G401 (cell line): ENCODE measurements at places on chromosomes 3 and 15. TPM values are rescaled to one million over a fixed set of nuclear protein-coding genes. Genes with fewer than 3 reads are reported as not detected.

DNA sequence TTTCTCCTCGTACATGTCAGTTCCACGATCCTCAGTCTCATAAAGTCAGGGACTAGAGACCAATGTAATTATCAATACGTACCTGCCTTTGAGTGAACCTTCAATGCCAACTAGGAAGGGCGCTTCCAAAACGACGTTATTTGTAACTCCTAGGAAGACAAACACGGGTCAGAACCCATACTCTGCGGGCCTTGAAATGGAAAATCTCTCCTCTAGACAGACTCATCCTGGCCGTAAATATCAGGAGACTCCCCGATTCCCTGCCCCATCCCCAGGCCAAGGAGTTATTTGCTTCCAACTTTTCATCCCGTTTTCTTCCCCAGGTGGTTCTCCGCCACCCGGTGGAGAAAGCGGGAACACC, 578 bp downstream of the OIP5 start:
- peak; percentile 67 for DNase-seq

DNA sequence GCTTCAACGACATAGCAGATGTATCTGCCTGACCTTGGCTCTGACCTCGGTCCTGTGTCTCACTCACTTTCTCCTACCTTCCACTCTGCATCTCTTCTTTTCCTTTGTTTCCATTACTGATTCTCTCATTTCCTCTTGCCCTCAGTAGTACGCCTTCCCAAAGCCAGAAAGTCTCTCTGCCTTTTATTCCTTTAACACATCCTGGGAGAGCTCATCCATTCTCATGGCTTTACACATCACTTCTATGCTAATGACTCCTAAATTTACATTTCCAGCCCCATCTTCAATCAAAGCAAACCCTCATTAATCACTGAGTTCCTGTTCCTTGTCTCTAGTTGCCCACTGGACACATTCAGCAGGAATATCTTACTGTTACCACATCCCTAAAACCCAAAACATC, 938.6 kb downstream of the NTRK3 start:
- no peak for DNase-seq

- DNase-seq, result peak; percentile 15
Measured at GRCh38 chr15:73781038-73781925, 28.1 kb upstream of the INSYN1 start.

- DNase-seq, result no peak
Measured at GRCh38 chr3:165133188-165133899, 55.0 kb upstream of the SI start.

PLIN1 gene
- 0.07 TPM in 1 of 2 replicates, not detected in the other for total RNA-seq

TMCO5A gene
- not detected in 2 replicates for total RNA-seq

RLBP1 gene
- total RNA-seq, result 0.95 and 6.6 TPM in 2 replicates
